ENCODE measurements at places on chromosomes 3 and 15. TPM values are rescaled to one million over a fixed set of nuclear protein-coding genes. Genes with fewer than 3 reads are reported as not detected.

GRCh38 chr3:170977949-170978745 lies 48.4 kb downstream of the SLC2A2 start:
- no peak overlapping the region for H3K4me3 ChIP-seq
- no peaks in the 10 kb centered on the region for H3K36me3 ChIP-seq
- DNase-seq: no peak
- no peak overlapping the region for H3K27ac ChIP-seq

- H3K36me3 ChIP-seq: no peaks in the 10 kb centered on the region
- H3K4me1 ChIP-seq: no peaks in the 10 kb centered on the region
- no peak overlapping the region for H3K27ac ChIP-seq
- no peak overlapping the region for H3K4me3 ChIP-seq
Measured at GRCh38 chr3:168271932-168272331, 176.2 kb upstream of the GOLIM4 start.

GRCh38 chr15:65978110-65978509 lies 108.8 kb downstream of the RAB11A start:
- H3K36me3 ChIP-seq: no peaks in the 10 kb centered on the region
- no peak overlapping the region for H3K27ac ChIP-seq
- H3K4me1 ChIP-seq: peaks cover 7% of the 10 kb centered on the region
- H3K4me3 ChIP-seq: no peak overlapping the region

Gene P2RY14
- total RNA-seq: 0.16 TPM

Data from activated CD4-positive, alpha-beta T cell treated with anti-CD3 and anti-CD28 coated beads for 36 hours (primary cell).